Renal pelvis (tissue), 12 donors: ENCODE measurements at places on chromosomes 7 and 10. TPM values are rescaled to one million over a fixed set of nuclear protein-coding genes. Genes with fewer than 3 reads are reported as not detected.

HOXA4 gene
- polyA plus RNA-seq = 25.0 TPM

DNA sequence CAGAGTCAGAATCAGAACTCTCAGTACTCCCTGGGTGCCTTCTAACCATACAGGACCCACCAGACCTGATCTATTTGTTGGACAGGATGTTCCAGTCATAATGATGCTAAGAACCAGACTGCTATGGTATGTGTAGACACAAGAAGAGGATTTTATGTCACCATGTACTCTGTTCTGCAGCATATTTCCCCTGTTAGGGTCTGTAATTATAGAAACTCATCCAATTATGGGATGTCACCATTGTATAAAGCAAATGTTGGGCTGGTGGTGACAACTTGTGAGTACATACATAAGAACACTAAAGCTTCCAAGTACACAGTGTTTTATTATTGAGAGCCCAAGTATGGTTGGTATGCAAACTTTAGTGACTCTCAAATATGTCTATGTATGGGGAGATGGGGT lies 67.1 kb upstream of the AGBL3 start:
- DNase-seq = no peak

LCOR gene
- polyA plus RNA-seq = 35.5 TPM

IPMK gene
- 5.6 TPM for polyA plus RNA-seq

GIMAP4 gene
- 22.3 TPM for polyA plus RNA-seq

FKBP6 gene
- 0.64 TPM for polyA plus RNA-seq
